ENCODE measurements at places on chromosomes 13 and 19.

DNA sequence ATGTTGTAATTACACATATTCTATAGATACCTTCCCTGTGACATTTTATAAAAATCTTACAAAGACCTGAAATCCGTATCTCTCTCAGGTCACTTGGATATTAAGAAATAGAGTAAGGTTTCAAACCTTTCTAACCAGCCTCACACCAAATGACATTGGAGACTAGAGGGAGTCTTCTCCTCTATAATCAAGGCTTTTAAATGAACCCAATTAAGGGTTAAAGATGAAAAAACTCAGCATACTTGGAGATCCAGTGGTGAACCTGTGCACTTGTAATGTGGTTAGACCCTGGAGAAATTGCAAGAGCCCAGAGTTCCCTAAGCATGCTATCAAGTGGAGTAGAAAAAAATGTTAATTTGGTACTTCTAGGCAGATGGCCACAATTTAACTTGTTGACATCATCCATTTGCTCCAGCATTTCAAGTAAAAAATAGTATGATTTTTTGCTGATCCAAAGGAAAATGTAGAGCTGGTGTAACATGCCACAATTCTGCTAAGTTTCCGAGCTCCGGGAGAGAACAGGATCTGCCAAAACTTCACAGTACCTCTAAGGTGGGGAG, 554.1 kb upstream of the MIR17HG start:
- DNase-seq = no peak

- no peak for DNase-seq
Observed at GRCh38 chr13:112225429-112226090, 150.6 kb upstream of the SPACA7 start.

GRCh38 chr13:36769545-36769944, 49.5 kb upstream of the RFXAP start:
- no peak for DNase-seq

DNA sequence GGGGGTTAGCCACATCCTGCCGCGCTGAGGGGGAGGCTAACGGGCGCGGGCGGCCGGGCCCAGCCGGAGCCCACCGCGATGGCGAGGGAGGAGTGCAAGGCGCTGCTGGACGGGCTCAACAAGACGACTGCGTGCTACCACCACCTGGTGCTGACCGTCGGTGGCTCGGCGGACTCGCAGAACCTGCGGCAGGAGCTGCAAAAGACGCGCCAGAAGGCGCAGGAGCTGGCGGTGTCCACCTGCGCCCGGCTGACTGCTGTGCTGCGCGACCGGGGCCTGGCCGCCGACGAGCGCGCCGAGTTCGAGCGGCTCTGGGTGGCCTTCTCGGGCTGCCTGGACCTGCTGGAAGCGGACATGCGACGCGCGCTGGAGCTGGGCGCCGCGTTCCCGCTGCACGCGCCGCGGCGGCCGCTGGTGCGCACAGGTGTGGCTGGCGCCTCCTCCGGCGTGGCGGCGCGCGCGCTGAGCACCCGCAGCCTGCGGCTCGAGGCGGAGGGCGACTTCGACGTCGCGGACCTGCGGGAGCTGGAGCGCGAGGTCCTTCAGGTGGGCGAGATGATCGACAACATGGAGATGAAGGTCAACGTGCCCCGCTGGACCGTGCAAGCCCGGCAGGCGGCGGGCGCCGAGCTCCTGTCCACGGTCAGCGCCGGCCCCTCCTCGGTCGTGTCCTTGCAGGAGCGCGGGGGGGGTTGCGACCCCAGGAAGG, 692 bp downstream of the RGS9BP start:
- no peak for DNase-seq

DNA sequence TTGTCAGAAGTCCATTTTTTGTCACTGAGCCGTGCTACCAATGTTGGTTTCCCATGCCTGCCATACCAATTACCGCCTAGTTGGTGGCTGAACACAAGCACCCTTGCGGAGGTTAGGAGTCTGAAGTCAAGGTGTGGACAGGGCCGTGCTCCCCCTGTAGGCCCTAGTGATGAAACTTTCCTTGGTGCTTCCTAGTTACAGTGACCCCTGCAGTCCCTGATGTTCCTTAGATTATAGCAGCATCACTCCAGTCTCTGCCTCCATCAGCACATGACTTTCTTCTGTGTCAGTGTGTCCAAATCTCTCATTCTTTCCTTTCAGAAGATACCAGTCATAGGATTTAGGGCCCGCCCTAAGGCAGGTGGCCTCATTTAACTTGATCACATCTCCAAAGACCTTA, 99.0 kb downstream of the MYO16 start:
- DNase-seq = no peak

GRCh38 chr13:66778461-66778860, 451.7 kb downstream of the PCDH9 start:
- DNase-seq = no peak

DNA sequence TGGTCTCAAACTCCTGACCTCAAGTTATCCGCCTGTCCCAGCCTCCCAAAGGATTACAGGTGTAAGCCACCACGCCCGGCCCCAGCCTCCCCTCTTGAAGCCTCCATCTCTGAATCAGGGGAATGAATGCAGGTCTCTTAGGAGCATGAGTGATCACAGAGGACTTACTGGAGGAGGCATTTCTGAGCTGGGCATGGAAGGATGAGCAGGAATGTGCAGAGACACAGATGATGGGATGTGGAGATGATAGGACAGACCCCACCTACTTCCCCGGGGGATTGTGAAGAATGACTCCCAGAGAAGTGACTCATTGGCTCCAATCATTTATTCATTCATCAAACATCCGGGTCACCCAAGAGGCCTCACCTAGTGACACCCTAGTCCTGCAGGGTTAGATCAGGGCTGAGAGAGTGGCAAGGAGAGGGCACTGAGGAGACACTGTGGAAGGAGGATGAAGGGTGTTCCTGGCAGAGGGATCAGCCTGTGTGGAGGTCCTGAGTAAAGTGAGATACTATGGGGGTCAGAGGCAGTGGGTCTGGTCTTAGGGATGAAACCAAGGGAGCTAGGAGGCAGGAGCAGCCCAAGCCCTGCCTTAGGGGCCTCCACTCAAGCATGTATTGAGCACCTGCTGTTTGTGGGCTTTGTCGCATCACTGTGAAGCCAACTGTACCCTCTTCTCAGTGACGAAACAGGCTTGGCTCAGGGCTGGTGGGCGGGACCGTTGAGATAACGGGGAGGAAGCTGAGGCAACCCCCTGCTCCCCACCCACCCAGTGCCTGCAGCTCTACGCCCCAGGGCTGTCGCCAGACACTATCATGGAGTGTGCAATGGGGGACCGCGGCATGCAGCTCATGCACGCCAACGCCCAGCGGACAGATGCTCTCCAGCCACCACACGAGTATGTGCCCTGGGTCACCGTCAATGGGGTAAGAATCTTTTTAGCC, 3.0 kb downstream of the IFI30 start:
- DNase-seq = no peak

DNA sequence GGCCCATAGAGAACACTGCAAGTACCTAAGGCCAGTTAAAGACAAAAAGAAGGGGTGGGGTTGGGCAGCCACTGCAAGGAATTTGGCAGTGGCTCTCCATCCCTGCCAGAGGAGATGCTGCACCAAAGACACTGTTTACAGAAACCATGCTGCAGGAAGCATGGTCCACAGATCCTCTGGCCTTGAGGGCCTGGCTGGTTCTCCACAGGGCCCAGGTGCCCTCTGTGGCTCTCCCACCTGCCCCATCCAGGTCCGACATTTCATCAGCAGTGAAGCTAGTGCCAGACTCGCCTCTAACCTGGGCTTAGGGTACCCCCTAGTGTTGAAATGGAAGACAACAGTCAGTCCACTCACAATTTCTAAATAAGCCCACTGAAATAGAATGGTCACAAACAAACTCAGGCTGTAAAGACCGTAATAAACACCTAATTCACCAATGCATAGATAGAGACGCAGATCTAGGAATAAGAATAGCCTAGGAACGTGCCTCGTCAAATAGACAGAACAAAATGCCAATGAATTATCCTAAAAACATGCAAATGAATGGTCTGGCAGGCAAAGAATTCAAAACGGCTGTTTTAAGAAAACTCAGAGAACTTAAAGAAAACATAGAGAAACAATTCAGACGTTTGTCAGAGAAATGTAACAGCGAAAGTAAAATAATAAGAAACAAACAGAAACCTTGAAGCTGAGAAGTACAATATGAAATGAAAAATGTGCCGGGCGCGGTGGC, 23.3 kb downstream of the LYPD4 start:
- peak; percentile 42 for DNase-seq

DNA sequence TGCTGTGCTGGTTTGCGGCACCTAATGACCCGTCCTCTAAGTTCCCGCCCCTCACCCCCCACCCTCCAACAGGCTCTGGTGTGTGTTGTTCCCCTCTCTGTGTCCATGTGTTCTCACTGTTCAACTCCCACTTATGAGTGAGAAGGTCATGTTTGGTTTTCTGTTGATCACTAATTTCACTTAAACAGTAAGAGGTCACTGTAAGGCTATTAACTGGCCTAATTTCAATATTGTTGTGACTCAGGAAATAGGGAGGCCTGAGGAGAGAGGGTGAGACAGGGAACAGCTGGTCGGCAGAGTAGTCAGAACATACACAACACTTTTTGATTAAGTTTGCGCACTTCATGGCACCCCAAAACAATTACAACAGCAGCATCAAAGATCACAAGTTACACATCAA, 15.6 kb downstream of the TUBGCP3 start:
- DNase-seq = no peak

- DNase-seq = no peak
Observed at GRCh38 chr19:33524024-33524664, 2.6 kb upstream of the PEPD start.

DNA sequence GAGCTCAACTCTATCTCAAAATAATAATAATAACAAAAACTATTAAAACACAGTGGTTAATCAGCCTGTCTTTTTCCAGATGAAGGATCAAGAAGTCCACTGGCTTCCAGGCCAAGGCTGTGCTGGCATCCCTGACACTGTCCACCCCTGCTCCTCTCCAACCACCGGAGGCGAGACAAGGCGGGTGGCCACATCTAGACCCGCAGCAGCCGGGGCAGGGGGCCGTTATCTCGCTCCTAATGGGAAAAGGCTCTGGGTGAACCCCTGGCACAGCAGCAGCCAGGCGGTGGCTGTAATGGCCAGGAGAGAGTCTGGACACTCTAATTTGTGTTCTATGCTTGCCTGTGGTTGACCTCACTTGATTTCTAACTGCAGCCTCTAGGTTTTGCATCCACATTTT, 158.0 kb upstream of the SOX1 start:
- no peak for DNase-seq

- DNase-seq = no peak
Observed at GRCh38 chr13:91594061-91594460, 195.6 kb downstream of the GPC5 start.

GRCh38 chr19:51784922-51785690, 9.9 kb upstream of the FPR3 start:
- no peak for DNase-seq

DNA sequence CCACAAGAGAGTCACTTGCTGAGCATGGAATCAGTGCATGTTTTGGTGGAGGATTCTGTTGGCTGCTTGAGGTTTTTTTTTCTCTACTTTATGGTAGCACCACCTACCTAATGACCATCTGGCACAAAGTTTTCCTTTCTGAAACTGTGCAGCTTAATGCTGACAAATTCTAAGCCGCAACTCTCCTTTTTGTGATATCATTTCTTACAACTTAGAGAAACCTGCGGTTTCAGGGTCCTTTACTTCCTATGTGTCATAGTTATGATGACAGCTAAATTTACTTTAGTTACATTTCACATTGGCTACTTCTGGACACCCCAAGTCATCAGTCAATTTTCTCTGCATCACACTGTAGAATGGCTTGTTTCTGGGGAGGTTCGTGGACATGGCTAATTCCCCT, 115.4 kb upstream of the TMTC4 start:
- DNase-seq = no peak

DNA sequence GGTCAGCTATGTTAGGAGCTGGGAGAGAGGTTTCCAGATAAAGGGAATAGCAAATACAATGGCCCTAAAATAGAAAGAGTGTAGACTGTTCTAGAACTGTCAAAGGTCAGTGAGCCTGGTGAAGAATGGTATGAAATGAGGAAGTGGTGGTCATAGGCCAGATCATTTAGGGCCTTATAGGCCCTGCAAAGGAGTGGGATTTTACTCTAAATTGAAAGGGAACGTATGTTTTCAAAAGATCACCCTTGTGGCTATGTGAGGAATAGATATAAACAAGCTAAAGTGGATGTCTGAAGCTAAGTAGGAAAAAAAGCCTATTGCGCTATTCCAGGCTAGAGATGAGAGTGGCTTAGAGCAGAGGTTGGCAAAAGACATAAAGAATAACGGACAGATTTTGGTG, 70.7 kb upstream of the TDRD3 start:
- DNase-seq = no peak

DNA sequence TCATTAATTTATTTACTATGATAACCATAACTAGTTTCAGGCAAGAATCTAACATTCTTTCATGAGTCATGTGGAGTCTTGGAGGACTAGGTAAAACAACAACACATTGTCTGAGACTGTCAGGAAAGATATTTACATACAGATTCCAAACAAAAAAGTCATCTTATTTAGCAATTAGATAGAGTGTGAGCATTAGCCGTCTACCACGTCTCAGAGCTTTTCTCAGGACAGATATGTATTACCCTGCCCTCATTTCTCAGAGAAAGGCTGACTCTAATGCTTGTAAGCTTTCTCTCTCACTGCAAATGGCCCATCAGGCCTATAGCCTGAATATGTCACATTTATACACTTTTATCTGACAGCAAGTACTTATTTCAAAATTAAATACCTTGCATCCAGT, 312.1 kb upstream of the PCDH20 start:
- no peak for DNase-seq

DNA sequence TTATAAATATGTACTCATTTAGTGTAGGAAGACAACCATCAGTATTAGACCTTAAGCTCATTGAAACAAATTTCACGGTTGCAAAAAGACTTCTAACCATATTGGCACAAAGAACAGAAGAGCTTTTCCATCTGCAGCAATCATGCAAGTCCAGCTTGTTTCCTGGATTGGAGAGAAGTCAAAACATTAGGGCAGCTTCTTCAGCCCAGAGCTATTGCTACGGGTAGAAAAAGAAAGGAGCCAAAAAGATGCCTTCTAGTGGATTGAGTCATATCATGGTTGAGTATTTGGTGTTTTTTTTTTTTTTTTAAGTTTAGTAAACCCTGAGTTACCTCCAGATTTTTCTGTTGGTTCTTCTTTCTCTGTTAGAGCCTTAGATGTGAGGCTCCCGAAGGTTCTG, 99.8 kb downstream of the WDFY2 start:
- no peak for DNase-seq

GRCh38 chr13:107821492-107821891, 393.8 kb downstream of the LIG4 start:
- DNase-seq = no peak

GRCh38 chr13:97117388-97117910, 104.7 kb upstream of the MBNL2 start:
- DNase-seq = no peak

DNA sequence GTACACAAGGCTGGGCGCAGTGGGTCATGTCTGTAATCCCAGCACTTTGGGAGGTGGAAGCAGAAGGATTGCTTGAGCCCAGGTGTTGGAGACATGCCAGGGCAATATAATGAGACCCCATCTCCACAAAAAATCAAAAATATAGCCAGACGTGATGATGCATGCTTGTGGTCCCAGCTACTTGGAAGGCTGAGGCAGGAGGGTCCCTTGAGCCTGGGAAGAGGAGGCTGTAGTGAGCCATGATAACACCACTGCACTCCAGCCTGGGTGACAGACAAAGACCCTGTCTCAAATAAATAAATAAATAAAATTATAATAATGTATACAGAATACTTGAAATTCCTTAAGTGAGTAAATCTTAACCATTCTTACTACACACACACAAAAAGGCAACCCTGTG, 127.7 kb downstream of the SPRY2 start:
- DNase-seq = no peak

GRCh38 chr19:49116544-49116943, 2.4 kb downstream of the LIN7B start:
- DNase-seq = no peak

GRCh38 chr13:89967701-89968100, 1379.8 kb upstream of the MIR17HG start:
- DNase-seq = no peak
